ENCODE measurements at places on chromosomes 11 and 22.

- no peak for DNase-seq
Measured at GRCh38 chr11:35126000-35126878, 12.7 kb upstream of the CD44 start.

DNA sequence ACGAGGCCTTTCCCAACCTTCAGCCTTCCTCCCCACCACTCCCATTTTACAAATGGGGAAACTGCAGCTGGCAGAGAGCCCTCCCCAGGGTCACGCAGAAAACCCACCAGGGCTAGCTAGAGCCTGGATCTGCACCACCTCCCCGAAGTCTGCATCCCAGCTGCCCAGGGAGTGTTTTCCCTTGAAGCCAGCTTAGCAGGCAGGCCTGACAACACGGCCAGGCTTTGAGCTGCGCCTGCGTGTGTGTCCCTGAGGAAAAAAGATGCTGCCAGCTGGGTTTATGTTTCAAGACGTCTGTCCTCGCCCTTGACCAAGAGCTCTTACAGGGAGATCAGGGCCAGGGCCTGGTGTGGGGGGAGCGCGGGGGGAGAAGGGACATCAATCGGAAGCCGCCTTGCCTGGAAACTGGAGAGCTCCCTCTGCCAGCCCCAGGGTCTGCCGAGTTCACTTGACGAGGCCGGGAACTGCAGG is 20.3 kb downstream of the WNT11 start:
- DNase-seq: no peak

GRCh38 chr11:30893318-30893717 is 307.2 kb upstream of the MPPED2 start:
- DNase-seq: no peak

DNA sequence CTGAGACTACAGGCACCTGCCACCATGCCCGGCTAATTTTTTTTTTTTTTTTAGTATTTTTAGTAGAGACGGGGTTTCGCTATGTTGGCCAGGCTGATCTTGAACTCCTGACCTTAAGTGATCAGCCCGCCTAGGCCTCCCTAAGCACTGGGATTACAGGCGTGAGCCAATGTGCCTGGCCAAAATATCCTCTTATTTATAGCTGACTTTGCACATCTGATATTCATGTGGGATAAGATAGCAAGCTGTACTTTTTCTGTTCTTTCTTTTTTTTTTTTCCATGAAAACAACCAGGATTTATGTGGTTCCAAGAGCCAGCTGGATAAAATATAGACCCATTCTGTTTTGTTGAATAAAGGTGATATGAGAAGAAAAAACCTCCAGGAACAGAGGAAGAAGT is 12.1 kb upstream of the XBP1 start:
- DNase-seq: no peak

DNA sequence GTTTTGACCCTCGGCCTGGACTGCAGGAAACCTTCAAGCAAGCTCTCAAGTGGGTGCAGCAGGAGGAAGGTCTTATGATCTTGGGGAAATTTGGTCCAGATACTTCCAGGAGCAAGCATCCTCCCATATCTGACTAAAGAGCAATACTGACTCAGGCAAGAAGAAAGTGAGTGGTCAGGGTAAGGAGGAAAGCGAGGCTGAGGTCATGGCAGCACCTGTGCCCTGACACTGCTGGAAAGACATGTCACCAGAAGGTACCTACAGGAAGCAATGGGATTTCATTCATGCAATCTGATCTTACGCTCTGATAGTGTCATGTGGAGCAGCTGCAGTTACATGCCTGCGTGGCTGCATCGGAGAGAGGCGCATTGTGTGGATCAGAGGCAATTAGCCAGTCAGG is 6.5 kb upstream of the TOP3B start:
- no peak for DNase-seq

GRCh38 chr11:71456294-71456693 is 3.3 kb downstream of the NADSYN1 start:
- DNase-seq: no peak

DNA sequence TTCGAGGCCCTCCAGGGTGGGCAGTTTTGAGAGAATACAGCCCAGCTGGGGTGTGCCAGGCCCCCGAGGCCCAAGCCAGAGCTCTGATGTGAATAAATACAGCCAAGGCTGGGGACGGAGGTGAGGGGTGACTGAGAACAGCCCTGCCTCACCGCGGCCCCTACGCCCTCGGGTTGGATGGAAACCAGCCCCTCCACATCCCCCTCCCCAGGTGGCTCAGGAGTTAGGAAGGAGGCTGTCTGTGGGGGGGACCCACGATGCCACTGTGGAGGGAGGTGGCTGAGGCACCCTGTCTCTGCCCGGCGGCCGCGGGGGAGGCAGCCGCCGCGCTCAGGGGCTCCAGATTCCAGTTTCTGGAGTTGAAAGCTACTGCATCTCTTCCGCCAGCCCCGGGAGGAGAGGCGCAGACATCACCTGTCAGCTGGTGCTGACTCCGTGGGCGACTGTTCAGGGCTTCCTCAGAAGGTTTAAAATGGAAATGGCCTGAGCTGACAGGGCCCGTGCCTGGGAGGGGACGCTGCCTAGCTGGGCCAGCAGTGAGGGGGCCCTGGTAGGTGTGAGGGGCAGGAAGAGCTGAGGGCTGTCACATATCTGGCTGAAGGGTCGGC is 1.4 kb downstream of the FLRT1 start:
- no peak for DNase-seq

- no peak for DNase-seq
Measured at GRCh38 chr11:124470561-124471227, 25.2 kb upstream of the OR8B8 start.

DNA sequence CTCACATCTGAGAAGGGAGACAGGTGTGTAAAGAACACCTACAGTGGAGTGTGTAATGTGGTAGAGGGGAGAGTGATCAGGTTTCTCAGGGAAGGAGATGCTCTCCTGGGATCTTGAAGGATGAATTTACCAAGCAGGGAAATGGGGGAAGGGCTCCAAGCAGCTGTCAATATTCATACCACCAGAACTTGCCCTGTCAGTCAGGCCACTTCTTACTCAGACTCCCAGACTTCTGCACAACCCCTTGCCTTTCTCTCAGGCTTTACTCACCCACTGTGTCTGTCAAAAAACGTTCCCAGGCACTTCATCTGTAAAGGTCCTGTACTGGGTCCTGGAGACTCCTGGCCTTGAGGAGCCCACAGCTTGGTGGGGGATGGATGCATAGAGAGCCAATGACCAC is 14.0 kb upstream of the FCHSD2 start:
- no peak for DNase-seq

- DNase-seq: peak; percentile 77
Measured at GRCh38 chr11:109939166-109939810, 153.9 kb upstream of the ZC3H12C start.

DNA sequence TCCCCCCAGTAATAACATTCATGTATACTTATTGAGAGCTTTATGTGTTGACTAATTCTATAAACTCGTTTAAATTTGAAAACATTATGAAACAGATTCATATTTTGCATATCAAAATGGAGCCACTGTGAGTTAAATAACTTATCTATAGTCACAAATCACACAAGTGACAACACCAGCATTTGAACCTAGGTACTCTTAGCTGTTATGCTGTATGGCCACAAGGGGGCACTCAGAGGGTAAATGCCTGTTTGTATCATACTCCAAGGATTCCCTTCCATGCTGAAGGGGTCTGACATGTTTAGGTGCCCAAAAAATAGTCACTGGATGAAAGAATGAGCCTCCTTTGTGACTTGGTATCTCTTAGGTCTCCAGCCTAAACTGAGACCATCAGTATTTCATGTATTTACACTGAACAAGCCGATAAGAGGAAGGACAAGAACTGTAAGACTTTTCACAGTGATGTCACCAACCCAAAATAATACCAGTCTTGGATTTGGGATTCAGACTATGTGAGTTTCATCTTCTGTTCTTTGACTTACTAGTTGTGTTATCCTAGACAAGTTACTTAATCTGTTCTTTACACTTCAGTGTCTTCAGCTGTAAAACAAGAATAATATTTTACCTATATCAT is 12.2 kb upstream of the OR52D1 start:
- peak; percentile 50 for DNase-seq

DNA sequence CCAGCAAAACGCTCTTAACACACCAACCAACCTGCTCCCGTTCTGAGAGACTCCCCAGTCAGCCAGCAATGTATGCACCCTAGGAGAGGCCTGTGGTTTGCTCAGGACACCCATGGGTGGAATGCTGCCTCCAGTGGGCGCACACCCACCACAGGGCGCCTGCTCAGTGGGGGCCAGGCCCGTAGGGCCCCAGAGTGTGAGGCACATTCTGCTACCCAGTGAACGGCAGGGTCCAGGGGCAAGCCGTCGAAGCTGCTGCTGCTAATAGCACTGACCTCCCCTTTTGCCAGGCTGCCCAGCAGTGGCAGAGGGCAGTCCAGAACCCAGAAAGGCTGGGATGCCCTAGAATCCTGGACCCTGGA is 12.8 kb downstream of the B3GAT1 start:
- no peak for DNase-seq

DNA sequence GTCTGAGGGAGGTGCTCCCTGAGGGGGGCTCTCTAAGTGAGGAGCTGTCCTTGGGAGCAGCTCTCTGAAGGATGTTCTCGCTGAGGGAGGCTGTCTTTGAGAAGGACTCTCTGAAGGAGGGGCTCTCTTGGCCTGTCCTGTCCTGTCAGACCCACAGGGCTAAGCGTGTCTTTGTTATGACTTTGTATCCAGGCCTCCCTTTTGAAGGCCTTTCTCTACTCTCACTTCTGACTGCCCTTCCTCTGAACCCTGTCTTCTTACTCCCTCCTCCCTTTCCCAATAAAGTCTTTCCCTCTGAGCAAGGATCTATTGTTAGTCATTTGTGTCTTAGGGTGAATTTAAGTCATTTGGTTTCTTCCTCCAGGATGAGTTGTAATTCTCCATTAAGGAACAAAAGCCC is 330.1 kb upstream of the PLET1 start:
- DNase-seq: no peak

DNA sequence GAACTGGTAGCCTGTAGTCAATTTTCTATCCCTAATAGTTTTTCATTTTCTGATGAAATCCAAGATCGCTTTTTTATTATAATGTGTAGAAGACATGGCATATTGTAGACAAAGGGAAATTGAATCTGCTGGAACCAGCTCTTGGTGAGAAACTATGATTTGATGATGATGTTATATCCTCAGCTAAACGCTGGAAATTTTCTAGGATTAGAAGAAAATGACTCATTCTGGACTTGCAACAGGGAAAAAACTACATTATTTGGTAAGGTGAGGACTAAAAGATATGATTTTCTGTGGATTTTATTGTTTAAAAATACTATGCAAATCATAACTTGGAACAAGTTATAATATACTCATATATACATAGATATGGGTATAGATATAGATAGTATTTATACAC is 14.1 kb upstream of the PGM2L1 start:
- no peak for DNase-seq

DNA sequence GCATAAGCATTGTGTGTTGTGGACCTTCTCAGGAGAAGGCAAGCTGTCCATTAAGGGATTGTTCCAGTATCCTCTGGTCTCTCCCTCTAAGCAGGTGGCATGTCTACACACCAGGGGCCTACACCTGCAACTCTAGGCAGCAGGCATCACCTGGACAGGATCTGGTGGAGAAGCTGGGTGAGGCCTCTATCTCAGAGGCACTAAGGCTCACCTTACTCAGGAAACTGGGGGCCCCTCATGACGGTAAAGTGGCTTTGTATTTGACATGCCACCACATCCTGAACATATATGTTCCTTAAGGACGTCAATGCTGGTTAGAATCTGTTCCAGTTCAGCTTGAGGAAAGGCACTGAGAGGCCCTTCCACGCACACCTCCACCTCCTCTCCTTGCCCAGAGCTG is 891.3 kb downstream of the OPCML start:
- DNase-seq: no peak

DNA sequence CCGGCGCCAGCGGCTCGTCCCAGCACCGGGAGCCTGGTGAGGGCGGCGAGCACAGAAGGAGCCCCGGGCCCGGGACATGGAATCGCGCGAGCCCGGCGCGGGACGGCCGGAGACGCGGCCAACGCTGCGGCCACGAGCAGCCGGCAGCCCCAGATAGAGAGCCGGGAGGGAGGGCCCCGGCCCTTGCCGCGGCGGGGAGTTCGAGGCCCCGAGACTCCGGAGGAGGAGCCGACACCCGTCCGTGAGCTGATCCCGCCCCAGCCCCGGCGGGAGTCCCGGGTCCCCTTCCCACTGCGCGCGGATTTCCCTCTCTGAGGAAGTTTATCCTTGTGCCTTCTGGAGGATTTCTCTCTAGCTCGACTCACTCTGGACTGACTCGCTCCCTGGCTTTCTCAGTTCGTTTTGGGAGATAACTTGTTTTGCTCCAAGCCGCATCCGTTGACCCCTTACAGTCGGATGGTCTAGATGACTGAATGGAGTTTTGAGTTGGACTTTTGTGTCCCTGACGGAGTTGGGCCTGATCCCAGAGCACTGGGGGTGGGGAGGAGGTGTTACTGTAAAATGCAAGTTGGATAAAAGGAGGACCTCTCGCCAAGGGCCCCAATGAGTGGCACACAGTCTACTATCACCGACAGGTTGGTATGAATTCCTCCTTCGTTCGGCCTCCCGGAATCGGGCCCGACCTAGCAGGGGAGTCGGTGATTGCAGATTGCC is 585 bp downstream of the ARHGEF12 start:
- peak; percentile 41 for DNase-seq

DNA sequence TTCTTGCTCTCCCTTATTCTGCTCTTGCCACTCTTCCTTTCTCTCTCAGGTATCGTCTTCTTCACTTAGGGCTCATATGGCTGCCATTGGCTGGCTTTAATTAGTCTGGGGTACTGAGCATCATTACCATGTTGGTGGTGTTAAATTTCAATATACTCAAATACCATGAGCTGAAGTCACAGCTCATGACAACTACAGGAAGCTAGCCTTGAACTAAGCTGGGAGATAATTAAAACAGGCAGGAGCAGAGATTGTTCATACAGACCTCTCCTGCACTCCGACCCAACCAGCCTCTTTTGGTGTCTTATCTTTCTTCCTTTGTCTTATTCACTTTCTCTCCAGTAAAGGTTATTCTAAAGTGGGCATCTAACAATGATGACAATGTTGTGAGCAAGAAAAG is 130.9 kb upstream of the BLID start:
- DNase-seq: no peak

- DNase-seq: peak; percentile 13
Measured at GRCh38 chr11:69320756-69321741, 27.1 kb downstream of the MYEOV start.

- DNase-seq: peak; percentile 37
Measured at GRCh38 chr11:123194337-123195187, 486 bp downstream of the CLMP start.

- no peak for DNase-seq
Measured at GRCh38 chr22:30370641-30371230, 13.9 kb downstream of the CCDC157 start.

- DNase-seq: no peak
Measured at GRCh38 chr11:106426696-106427095, 349.2 kb downstream of the AASDHPPT start.

GRCh38 chr11:2460540-2461252 is 15.9 kb downstream of the KCNQ1 start:
- no peak for DNase-seq
